ENCODE measurements at places on chromosomes 7 and 10. TPM values are rescaled to one million over a fixed set of nuclear protein-coding genes. Genes with fewer than 3 reads are reported as not detected.
A peak's percentile ranks its signal among the peaks of the same experiment; 100 is the strongest.

DNA sequence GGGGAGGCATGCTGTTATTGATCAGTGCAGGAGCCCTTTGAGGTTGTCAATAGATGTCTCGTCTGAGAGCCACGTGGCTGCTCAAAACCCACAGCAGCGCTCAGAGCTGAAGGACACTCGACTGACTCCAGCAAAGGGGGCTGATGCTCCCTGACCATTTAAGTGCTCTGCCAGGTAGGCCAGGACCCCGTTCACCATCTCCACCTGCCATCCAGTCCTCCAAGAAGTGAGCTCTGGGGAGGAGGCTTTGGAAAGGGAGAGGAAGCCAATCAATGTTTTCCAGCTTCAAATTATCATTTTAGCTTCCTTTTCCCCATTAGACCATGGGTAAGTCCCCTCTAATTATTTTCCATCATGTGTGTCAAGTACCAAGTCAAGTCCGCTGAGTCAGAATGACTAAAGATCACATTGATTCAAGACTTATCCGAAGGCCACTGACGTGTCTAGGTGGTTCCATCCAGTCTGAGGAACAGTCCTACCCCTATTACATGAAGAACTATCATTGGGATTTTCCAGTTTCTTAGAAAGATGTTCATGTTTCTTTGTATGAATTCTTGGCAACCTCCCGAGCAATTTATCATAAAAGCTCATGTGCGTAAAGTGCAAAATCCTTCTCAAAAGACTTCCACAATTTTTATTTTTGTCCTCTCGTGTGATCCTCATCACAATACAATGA, 302.6 kb upstream of the LYZL1 start:
- peak; percentile 70 for DNase-seq

DNA sequence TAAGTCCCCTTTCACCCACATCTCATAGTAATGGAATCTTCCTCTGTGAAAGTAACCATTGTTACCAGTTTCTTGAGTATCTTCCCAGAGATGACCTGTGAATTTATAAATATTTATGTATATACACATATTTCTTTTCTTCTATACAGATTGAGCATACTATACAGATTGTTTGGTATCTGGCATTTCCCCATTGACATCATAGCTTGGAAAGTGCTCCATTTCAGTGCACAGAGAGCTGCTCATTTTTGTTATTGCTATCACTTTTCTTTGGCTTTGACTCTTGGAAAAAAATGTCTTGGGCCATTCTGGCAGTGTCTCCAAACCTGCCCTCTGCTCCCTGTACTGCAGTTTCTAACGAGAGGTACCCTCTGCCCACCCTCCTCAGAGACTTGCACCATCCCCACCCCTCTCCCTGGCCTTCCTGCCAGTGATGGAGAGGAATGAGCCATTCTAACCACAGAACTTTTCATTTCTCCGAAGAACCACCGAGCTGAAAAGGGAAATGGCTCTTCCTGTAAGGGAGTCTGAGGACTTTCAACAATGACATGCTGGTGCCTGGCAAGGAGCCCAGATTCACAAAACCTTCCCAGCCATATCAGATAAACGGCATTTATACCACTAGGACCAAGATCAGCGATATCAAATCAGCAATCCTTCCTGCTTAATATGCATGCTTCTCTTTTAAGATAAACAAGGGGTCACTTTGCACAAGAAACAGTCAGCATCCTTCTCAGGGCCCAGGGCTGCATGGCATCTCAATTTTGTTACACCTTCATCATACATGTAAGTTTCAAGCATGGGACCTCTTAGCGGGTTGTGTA, 19.7 kb upstream of the CCSER2 start:
- peak; percentile 84 for DNase-seq

- no peak for DNase-seq
These were observed 128.8 kb upstream of the DNAJB12 start for GRCh38 chr10:72483471-72483870.

DNA sequence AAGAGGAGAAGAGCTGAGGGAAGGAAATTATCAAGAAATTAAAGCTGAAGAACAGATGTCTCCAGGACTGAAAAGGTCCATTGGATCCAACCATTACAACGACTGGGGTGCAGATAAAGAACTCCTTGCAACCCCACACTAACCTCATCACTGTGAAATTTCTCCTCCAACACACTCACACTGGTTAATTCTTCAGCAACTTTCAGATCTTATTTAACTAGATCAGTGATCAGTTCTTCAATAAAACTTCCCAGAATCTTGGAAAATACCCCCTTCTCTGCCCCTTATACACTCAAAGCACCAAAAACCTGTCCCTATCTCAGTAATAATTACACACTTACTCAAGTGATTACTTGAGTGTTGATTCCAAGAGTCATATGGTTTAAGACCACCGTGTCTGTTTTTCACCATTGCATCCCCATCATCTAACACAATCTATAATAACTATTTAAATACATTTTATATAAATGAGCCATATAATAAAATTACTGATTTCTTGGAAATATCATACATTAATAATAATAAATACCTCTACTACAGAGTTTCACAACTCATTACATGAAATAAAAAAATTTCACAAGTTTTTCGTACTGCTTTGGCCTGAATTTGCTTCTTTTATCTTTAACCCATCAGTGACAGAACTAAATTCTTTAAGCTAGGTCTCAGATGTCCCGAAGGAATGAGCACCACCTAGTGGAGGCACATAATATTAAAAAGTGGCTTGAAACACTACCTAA, 123.7 kb downstream of the MPP7 start:
- DNase-seq = peak; percentile 46

- DNase-seq = peak; percentile 76
These were observed 26.5 kb upstream of the TRIL start for GRCh38 chr7:28984631-28985030.

DNA sequence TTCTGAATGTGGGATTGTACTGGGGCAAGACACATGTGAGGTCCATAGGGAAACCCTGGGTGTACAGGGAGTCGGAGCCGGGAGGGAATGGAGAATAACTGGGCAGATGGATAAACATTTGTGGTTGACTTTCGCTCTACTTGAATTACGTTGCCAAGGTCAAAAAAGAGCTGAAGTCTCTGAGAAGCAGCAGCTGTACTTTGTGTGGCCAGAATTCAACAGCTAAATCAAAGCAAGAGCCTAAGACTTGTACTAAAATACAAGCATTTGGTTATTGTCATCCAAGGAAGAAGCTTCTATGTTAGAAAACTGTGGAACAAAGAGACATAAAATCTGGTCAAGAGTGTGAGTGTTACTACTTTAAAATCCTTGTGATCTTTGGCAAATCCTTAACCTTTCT, 457.2 kb downstream of the ARL4A start:
- DNase-seq = no peak

- DNase-seq = no peak
These were observed 90.2 kb upstream of the KLF6 start for GRCh38 chr10:3874990-3875841.

GRCh38 chr10:122541541-122542002, 19.0 kb upstream of the DMBT1 start:
- peak; percentile 42 for DNase-seq

GRCh38 chr7:11895337-11895736, 63.3 kb upstream of the THSD7A start:
- no peak for DNase-seq

DNA sequence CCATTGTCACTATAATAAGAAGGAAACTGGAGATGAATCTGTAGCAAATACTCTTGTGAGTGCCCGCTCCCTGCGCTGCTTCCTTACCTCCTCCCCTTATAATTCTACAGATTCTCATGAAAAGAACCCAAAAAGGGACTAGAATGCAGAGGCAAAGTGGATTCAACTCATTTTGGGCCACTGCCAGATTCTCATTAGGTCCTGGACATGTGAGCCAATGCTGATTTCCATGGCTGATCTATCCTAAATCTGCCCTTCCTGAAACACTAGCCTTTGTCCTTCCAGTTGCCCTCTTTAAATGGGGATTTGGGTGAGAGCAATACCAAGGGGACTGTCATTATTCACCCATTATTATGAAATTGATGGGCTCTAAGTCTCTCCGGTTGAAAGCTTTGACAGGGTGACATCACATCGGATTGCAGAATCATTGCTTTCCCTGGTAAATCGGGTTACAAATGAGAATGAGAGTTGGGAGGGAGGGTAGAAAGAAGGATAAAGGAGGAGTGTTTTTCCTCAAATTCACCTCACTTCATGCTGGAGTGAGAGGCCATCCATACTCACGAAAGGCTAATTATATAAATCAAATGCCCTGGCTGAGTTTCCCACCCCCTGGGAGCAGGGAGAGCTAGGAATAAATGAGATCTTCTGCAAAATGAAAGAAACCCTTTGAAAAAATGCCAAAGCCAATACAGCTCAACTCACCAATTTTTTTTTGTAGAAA, 37.5 kb downstream of the PTN start:
- no peak for DNase-seq

GRCh38 chr10:133474027-133474426, 20.3 kb downstream of the SCART1 start:
- DNase-seq = no peak

- DNase-seq = no peak
These were observed 38.9 kb downstream of the FAM20C start for GRCh38 chr7:231030-231857.

DNA sequence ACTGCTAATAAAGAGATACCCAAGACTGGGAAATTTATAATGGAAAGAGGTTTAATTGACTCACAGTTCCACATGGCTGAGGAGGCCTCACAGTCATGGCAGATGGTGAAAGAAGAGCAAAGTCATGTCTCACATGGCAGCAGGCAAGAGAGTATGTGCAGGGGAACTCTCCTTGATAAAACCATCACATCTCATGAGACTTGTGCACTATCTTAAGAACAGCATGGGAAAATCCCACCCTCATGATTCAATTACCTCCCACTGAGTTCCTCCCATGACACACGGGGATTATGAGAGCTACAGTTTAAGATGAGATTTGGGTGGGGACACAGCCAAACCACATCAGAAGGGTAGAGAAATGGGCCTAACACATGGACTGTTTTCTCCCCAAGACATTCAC, 156.3 kb downstream of the CCDC71L start:
- peak; percentile 47 for DNase-seq

GRCh38 chr10:27948186-27948585, 50.7 kb downstream of the ODAD2 start:
- no peak for DNase-seq

- DNase-seq = no peak
These were observed 72.1 kb downstream of the RTKN2 start for GRCh38 chr10:62196528-62196927.

GRCh38 chr10:120453886-120454285, 3.1 kb upstream of the PLPP4 start:
- no peak for DNase-seq

GRCh38 chr10:28327491-28327880, 24.6 kb upstream of the MPP7 start:
- DNase-seq = peak; percentile 11

GRCh38 chr10:13989616-13990015, 341.1 kb downstream of the FRMD4A start:
- DNase-seq = no peak

GRCh38 chr7:110921595-110922151, 169.3 kb upstream of the LRRN3 start:
- DNase-seq = no peak

GRCh38 chr7:128876127-128876526, 13.5 kb downstream of the ATP6V1F start:
- no peak for DNase-seq

Gene NPFFR1
- total RNA-seq = not detected

Gene HKDC1
- 0.30 TPM for total RNA-seq

Gene FGFR2
- total RNA-seq = not detected

Gene ANK3
- 0.58 TPM for total RNA-seq

Gene TMEM229A
- total RNA-seq = not detected

Gene BLVRA
- 22.0 TPM for total RNA-seq

Gene ABCC2
- 0.90 TPM for total RNA-seq

Gene FFAR4
- total RNA-seq = not detected

Gene ANTXRL
- total RNA-seq = 0.63 TPM

Gene UCN3
- total RNA-seq = not detected

Gene PTPN20
- not detected for total RNA-seq

Gene EPHA1
- not detected for total RNA-seq

Gene HSPA14
- total RNA-seq = 32.3 TPM

Gene MACC1
- total RNA-seq = not detected

Gene FOXP2
- total RNA-seq = 0.37 TPM

Gene MGMT
- 0.61 TPM for total RNA-seq

Gene OR13A1
- not detected for total RNA-seq

Gene CYP26C1
- total RNA-seq = not detected
